Fibroblast of skin of left quadriceps (primary cell): ENCODE measurements at places on chromosomes 11 and 22.

- no peak for DNase-seq
These were observed 27.0 kb downstream of the TSPAN32 start for GRCh38 chr11:2328656-2329354.

- no peak for DNase-seq
These were observed 1.1 kb upstream of the CD81 start for GRCh38 chr11:2375964-2376551.

DNA sequence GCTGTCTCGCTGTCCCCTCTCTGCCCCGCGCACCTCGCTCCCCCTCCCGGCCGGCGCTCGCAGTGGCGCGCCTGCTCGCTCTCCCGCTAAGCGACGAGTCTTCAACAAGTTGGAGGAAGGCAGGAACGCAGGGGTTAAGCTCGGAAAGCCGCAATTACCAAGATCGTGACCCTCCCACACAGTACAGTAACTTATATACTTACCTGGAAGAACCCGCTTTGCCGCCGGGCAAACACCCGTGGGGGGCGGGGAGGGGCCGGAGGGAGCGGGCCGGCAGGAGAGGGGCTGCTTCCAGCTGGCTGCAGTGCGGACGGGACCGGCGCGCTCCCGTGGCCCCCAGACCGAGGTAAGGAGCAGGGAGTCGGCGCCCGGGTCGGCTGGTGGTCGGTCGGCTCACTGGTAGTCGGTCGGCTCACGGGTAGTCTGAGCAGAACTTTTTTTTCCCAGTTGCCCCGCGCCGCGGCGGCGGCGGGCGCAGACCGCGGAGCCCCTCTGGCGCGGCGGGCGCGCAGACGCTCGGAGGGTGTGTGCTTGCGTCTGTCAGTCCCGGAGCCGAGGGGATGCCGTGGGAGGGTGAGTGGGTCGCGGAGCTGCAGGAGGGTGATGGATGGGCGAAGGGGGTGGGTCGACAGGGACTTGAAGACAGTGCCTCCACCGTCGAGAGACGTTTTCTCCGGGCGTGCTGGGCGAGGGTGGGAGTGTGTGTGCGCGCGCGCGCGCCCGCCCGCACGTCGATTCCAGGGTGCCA lies 101.2 kb upstream of the HSD17B12 start:
- no peak for DNase-seq

- no peak for DNase-seq
These were observed 2171.4 kb downstream of the LRRC4C start for GRCh38 chr11:39288011-39288410.
